Glutamatergic neuron (in vitro differentiated cells): ENCODE measurements at places on chromosomes 7 and 10. TPM values are rescaled to one million over a fixed set of nuclear protein-coding genes. Genes with fewer than 3 reads are reported as not detected.

DNA sequence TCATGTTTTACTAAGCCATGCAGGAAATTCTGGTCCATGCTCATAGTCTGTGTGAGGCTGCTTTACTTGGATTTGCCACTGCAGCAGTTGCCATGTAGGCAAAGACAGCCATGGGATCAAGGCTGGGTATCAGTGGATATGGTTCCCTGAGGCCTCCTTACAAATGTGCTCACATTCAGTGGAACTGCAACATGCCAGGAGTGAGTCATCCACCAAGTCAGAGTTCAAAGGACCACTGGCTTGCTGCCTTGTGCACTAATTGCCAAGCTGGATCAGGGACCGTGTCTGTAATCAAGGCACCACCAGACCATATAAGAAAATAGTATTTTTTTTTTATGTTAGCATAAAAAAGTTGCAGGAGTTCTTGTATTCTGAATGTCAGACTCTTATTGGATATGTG is 101.0 kb downstream of the CDCA7L start:
- no peak overlapping the region for H3K27ac ChIP-seq
- H3K4me3 ChIP-seq = no peak overlapping the region
- DNase-seq = no peak
- H3K36me3 ChIP-seq = no peaks in the 10 kb centered on the region
- no peaks in the 10 kb centered on the region for H3K4me1 ChIP-seq

GRCh38 chr7:36854652-36855051 is 130.4 kb upstream of the AOAH start:
- no peaks in the 10 kb centered on the region for H3K27me3 ChIP-seq
- H3K36me3 ChIP-seq = peaks cover 7% of the 10 kb centered on the region
- H3K27ac ChIP-seq = no peak overlapping the region
- H3K4me1 ChIP-seq = peaks cover 6% of the 10 kb centered on the region
- no peak overlapping the region for H3K4me3 ChIP-seq

DNA sequence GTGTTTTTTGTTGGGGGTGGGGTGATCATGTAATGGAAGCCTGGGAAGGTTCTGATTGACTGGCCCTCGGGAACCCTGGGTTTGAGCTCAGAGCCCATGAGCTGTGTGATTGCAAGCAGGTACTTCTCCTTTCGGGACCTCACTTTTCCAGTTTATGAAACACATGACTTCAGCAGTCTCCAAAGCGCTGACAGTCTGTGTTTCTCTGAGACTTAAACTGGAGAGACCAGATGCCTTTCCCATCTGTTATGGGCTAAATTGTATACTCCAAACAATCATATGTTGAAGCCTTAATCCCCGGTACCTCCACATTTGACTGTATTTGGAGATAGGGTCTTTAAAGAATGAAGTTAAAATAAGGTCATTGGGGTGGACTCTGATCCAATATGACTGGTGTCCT is 493.6 kb downstream of the GALNT17 start:
- H3K4me3 ChIP-seq = no peak overlapping the region
- H3K27me3 ChIP-seq = no peaks in the 10 kb centered on the region
- H3K27ac ChIP-seq = no peak overlapping the region
- H3K4me1 ChIP-seq = peaks cover 10% of the 10 kb centered on the region
- H3K36me3 ChIP-seq = no peaks in the 10 kb centered on the region

Gene XPNPEP1
- total RNA-seq = 51.4 TPM

Gene NEUROG3
- not detected for total RNA-seq
